ENCODE measurements at places on chromosomes 5 and 9.

- no peak for DNase-seq
These were observed 66.8 kb downstream of the PTPDC1 start for GRCh38 chr9:94150890-94151650.

- DNase-seq: no peak
These were observed 80.8 kb downstream of the ARRDC3 start for GRCh38 chr5:91302305-91302704.

DNA sequence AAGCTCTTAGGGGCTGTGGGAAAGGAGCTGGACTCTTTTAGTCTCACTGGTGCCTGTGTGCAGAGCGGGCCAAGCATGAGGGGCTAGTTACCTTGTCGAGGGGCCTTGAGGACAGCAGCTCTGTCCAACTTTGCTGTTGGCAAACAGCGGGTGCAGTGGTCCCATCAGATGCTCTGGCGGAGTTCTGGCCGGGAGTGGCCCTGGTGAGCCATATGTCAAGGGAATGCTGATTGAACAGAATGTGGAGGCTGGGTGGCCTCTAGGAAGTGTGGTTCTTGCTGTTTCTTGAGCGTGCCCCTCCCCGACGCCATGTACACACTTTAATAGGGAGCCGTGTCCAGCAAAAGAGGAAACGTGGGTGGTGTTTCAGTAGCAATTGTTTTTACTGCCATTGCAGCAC is 3.6 kb upstream of the ADAMTS2 start:
- no peak for DNase-seq

DNA sequence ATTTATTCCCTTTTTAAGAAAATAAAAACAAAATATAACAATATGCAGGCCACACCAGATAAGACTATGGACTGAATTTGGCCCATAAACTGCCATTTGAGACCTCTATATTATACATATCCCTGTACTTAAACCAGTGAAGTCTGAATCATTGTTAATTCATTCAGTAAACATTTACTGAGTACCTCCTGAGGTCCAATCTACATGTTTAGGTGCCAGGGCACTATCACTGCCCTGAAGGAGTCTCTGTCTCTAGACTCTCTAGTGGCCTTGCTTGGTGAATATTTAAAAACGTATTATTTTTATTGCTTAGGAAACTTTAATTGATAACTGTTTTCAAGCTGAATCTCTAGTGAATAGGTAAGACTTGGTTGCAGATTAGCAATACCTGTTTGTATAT is 74.7 kb upstream of the ELL2 start:
- no peak for DNase-seq

DNA sequence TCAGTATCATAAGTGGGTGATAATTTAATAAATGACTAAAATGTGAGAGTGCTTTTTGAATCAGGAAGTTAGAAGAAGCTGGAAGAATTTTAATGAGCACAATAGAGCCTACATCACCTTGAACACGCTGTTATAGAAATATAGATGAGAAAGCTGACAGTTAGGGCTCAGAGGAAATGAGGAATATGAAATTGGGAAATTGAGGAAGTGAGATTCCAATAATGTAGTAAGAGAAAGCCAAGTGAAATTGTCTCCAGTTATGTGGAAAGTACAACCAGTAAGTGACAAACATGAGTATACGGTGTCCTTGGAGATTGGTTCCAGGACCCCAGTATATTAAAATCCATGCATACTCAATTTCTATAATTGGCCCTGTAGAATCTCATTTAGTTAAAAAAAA is 235.9 kb upstream of the FAM174A start:
- no peak for DNase-seq

DNA sequence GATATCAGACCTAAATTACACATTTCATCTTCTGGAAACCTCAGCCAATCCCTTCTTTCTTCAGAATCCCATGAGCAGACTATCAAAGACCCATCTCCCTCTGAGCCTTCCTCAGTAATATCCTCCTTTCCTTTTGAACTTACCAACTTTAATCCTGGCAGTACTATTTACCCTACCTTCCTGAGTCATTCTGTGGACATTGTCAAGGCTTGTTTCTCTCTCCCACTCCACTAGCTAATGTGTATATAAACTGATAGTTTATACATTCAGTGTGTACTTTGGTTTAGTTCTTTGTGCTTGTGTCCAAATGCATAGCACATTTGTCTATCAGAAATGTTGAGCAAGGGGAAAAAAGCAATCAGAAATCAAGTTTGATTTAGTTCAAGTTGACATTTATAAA is 568.3 kb downstream of the CSNK1G3 start:
- no peak for DNase-seq

GRCh38 chr5:23840083-23840482 is 332.7 kb downstream of the PRDM9 start:
- no peak for DNase-seq

GRCh38 chr9:95452176-95452575 is 64.6 kb downstream of the PTCH1 start:
- no peak for DNase-seq

GRCh38 chr5:23977365-23977764 is 470.0 kb downstream of the PRDM9 start:
- DNase-seq: no peak

- no peak for DNase-seq
These were observed 8.4 kb downstream of the SLC36A3 start for GRCh38 chr5:151295138-151295537.

- DNase-seq: no peak
These were observed 3.7 kb downstream of the SMIM23 start for GRCh38 chr5:171789353-171789752.
